Trophoblast cell (in vitro differentiated cells and primary cell): ENCODE measurements at places on chromosomes 2 and 18.
A peak's percentile ranks its signal among the peaks of the same experiment; 100 is the strongest.

DNA sequence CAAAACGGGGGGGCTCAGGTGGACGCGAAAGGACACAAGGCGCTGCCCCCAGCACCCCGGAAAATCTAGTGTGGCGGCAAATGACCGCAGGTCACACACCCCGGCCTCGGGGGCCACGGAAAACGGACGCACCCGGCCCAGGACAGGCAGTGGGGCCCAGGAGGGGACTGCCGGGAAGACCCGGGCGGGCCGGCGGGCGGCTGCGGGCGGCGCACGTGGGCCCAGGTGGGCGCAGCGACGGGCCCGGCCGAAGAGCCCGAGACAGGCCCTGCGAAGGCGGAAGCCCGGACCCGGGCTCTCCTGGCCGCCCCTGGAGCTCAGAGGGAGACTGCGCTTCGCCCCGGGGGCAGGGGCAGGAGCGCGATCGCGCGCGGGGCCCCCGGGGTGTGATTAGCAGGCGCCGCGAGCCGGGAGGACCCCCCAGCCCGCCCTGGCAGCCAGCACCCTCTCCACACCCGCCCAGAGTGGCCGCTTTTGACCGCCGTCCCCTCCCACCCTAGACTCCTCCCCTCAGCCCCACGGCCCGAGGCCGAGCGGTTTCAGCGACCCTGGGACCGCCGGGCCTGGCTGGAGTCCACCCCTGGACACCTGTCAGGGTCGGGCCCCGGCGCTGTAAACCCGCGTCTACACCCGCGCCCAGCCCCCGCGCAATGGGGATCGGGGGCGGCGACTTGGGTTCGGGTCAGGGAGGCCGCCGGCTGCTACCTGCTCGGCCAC is 773 bp downstream of the MBP start:
- DNase-seq: peak; percentile 62

DNA sequence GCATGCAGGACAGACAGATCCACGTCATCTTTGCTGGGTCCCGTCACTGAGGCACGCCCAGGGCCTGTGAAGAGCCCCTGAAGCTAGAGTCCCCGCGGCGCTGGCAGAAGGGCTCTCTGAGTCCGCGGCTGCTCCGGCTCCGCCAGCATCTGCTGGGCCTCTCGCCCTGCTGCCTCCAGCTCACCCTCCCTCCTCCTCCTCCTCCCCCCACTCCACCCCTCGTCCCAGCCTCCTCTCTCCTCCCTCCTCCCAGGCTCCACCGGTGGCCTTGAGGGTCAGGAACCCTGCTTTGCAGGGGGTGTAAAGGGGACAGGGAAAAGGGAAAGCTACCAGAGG is at the start of gene TNS1:
Gene TNS1, minus strand, starts transcription at position 151 of the 336 bp plus-strand sequence. Its CDS starts 123 bp downstream, at position 28.
- no peak for DNase-seq

DNA sequence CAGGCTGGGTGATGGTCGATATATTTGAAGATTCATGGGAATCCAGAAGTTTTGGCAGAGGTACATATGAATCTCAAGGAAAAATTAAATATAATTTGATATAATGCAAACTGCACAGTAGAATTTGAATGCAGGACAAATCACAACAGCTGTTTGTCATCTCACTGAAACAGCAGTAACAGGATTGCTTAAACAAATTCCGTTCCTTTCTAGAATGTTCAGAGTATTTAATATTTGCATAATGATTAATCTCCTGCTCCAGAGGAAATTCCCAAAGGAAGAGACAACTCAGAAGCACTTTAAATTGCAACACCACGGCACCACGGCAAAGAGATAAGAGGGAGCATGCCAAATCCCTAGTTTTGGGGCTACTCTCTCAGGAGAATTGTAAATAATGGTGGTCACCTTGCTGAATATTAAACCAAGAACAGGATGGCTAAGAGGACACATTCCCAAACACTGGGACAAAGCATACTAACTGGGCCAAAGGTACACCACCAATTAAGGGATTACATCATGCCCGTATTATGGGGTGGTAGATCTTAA is 67.8 kb upstream of the MAP4K3 start:
- DNase-seq: peak; percentile 46

GRCh38 chr18:48545757-48546321 is 7.0 kb downstream of the CTIF start:
- DNase-seq: peak; percentile 66
